GM12891 (cell line): ENCODE measurements at places on chromosomes 11 and 22.

GRCh38 chr11:70332567-70332966 is 62.1 kb downstream of the PPFIA1 start:
- DNase-seq = no peak

- no peak for DNase-seq
Measured at GRCh38 chr22:38016182-38017151, 32.1 kb upstream of the SOX10 start.

DNA sequence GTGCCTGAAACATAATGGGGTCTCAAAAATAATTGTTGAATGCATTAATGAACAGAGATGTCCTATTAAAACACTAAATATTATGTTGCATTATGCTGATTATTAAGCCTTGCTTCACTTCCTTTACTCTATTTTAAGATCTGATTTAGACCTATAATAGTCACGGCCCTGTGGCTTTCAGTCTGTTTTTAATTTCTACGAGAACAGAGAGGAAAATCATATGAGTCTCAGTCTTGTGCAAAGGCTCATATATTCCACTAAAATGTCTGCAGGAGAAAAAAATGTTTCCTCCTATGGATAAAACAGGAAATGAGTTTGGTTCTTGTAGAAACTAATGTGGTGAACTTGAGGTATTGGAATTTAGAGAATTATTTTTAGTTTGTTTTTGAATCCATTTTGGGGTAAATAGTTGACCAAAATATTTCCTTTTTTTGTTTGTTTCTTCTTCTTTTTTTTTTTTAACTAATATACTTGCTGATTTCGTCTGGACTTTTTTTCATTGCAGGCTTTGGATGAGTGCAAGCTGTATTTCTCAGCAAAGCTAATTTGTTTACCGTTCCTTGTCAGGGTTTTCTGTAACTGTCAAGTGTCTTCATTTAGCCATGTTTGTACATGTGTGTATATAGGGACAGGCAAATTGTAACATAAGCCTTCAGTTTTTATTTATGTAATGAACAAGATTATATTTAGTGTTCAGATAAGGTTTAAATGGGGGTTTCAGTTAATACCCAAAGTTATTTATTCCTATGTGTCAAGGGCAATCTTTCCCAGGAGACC is 139.1 kb upstream of the DDI1 start:
- DNase-seq = no peak

DNA sequence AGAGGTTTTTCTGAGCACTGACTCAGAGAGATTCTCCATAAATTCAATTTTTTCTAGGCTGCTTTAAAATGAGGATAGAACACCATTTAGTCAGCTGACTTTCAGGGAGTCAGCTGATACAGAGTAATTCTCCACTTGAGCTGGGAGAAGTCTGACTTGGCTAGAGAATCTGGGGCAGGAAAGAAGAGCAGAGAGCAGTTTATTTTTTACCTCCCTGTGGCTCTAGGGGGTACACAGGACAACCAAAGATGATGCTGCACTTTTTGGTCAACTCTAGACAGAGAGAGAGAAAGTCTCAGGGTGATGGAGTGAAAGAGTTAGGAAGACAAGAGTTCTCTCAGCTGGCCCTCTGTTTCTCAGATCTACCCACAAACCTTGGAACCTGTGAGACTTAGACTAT is 67.3 kb upstream of the EED start:
- no peak for DNase-seq

- no peak for DNase-seq
Measured at GRCh38 chr11:70057080-70057479, 21.0 kb upstream of the ANO1 start.

- no peak for DNase-seq
Measured at GRCh38 chr11:61488651-61489291, 19.8 kb upstream of the LRRC10B start.

DNA sequence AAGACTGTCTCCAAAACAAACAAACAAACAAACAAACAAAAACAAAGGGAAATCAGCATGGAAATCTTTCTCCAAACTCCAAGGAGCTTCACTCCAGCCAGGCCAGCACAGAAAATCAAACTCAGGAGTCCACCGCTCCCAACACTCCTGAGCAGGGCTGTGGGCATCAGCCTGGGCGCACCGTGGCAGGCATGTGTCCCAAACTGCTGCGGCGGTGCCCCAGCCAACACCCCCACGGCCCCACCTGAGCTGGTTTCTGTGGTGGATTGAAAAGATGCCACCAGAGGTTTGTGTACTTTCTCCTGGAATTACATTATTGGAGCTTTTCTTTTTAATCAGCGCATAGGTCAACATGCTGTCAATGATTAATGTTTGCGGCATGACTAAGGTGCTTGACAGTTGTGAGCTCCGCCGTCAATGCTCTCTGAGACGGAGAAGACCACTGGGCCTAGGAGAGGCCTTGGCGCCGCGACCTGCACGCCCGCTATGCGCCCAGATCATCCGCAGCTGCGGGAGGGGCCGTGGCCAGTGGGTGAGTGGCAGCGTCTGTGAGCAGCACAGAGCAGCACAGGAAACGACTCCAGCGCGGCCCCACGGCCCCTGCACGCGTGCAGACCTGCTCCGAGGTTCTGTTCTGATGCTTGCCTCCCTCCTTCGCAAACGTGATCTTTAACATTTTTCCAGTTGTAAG is 18.1 kb downstream of the DRD4 start:
- no peak for DNase-seq

DNA sequence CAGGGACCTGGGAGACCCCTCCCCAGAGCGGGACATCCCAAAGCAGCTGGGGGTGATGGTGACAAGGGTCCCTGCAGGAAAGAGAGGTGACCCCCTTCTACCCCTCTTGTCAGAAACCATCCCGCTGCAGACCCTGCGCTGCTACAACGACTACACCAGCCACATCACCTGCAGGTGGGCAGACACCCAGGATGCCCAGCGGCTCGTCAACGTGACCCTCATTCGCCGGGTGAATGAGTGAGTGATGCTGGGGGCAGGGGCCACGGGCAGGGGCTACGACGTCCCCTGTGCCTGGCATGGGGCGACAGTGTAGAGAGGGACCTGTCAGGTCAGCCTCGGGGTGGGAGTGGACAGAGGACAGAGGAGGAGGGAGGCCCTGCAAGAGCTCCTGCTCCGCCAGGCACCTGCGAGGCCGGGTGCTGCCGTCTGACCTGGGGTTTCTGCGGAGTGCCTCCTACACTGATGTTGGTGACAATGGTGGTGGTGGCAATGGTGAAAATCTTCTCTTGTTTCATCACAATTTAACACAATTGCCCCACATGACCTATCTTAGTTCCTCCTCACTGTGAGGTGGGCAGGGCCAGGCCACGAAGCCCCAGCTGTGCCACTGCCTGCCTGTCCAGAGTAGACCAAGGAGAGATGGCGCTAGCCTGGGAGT is 9.8 kb downstream of the CSF2RB start:
- no peak for DNase-seq

GRCh38 chr11:86108191-86108590 is 39.3 kb upstream of the PICALM start:
- DNase-seq = no peak

DNA sequence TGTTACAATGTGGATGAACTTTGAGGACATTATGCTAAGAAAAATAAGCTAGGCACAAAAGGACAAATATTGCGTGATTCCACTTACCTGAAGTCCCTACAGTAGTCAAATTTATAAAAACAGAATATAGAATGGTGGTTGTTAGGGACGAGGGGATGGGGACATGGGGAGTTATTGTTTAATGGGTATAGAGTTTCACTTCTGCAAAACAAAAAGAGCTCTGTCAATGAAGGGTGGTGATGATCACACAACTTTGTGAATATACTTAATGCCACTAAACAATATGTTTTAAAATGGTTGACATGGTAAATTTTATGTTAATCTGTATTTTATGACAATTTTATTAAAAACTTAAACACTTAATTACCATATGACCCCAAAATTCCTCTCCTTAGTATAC is 26.1 kb downstream of the INTS4 start:
- DNase-seq = no peak

- DNase-seq = no peak
Measured at GRCh38 chr11:46837860-46838259, 8.2 kb downstream of the CKAP5 start.

- no peak for DNase-seq
Measured at GRCh38 chr11:67045314-67045713, 11.3 kb upstream of the RHOD start.

GRCh38 chr11:27698872-27699241 is 1.4 kb downstream of the BDNF start:
- DNase-seq = peak; percentile 59

GRCh38 chr11:129374993-129375750 is 476 bp upstream of the BARX2 start:
- DNase-seq = no peak

- DNase-seq = no peak
Measured at GRCh38 chr11:12235553-12235946, 125.2 kb downstream of the MICAL2 start.

DNA sequence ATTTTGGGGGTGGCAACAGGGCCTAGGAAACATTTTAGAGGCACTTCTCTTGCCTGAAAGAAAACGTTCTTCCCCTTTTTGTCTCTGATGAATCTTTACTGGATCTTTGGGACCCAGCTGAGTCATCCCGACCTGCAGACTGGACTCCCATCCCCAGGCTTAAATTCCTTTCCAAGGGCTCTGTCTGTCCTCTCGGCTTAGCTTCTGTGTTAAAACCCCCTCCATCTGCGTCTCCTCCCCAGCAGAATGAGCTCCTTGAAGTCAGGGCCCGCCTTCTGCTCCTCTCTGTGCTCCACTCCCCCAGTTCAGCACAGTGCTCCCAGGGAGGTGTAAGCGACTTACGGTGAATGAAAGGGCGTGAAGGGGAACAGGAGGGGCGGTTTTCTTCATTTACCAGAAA is 895 bp upstream of the DAGLA start:
- no peak for DNase-seq

DNA sequence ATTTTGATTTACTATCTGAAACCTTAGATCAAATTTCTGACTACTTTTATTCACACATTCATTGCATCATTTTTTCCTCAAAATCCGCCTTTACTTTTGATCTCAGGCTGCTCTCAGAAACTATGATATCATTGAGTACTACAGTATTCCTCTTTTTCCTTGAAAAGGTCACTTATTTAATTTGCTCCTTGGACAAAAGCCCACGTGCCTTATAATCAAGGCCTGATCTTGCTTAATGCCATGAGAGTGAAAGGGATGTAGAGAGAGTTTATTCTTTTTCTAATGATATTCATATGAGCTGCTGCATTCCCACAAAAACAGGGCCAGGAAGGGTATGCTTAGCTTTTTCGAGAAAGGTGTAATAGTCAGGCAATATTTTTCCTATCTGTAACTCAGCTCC is 327.0 kb downstream of the ETS1 start:
- DNase-seq = no peak

DNA sequence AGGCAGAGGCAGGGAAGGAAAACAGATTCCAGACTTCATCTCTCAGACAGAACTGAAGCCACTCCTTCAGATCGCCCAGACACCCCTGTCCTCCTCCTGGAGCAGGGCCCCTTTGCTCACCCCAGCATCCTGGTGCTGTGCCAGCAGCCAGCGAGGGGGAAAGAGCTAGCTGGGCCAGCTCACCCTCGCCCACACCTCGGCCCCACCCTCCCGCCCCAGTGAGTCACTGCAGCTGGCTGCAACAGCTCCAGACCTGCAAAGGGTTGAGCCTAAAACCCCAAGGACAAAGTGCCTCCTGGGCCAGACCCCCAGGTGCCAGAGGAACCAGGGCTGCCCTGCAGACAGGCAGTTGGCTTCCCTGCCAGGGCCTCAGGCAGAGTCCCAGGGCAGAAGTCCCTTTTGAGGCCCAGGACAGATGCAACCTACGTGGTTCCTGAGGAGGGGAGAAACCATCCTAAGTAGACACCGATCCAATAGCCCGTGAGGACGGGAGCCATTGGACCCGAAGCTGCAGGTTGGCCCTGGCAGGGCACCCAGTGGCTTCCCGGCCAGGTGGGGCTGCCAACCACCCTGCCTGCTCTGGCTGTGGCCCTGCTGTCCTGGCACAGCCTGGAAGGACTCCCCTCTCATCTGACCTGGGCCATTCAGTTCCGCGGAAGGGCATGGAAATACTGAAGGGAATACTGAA is 7.2 kb downstream of the AHNAK start:
- no peak for DNase-seq

GRCh38 chr11:47160753-47161133 is 15.9 kb downstream of the ARFGAP2 start:
- DNase-seq = no peak

- peak; percentile 96 for DNase-seq
Measured at GRCh38 chr11:64225608-64226506, at the start of the genes NUDT22 and TRPT1. Gene NUDT22, plus strand, starts transcription at chr11:64226274. Its CDS starts 379 bp downstream, at chr11:64226653. Gene TRPT1, minus strand, starts transcription at chr11:64226186. Its CDS starts 326 bp downstream, at chr11:64225860.

- DNase-seq = no peak
Measured at GRCh38 chr11:100512475-100512874, 174.6 kb upstream of the ARHGAP42 start.

GRCh38 chr11:34433899-34434298 is 4.8 kb upstream of the CAT start:
- no peak for DNase-seq

DNA sequence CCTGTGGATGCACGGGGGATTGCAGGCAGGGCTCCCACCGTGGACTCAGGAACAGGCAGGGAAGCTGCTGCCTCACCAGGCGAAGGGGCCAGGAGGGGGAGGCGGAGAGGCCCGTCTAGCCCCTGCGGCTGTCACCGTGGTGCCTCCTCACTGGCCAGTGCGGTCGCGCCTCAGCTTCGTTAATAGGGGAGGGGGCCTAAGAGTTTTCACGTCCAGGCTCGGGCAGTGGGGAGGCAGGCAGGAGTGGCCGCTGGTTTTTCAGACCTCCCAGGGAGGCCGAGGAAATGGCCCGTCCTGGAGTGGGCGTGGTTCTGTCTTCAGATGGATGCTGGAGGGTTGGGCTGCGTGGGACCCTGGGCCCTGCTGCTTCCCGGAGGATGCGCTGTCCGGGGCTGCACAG is 91.1 kb upstream of the B3GAT1 start:
- DNase-seq = no peak

DNA sequence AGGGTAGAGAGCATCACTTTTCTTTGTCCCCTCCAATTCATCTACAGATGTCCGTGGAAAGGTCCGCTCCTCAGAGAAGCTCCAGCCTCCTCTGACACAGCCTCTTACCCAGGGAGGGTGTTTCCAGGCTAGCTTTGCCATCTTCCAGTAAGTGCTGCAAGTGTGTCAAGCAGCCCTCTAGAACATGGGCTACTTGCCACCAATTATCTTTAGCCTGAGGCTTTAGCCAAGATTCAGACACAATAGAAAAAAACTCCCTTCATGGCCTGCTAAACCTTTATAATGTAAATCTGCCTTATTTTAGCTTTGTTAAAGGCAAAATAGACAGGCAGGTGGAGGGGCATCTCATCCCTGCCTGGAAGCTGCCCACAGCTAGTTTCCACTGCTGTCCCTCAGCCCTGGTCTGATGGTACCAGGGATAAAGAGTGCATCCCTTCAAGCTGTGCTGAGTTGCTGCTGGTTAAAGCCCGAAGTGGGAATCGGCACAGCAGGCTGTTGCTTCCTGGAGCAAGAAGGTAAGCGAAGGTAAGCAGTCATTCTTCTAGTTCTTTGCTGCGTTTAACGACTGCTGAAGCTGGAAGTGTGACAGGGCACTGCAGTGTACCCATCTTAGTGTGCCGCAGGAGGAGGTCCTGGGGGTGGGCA is 190.1 kb upstream of the E2F8 start:
- DNase-seq = no peak

DNA sequence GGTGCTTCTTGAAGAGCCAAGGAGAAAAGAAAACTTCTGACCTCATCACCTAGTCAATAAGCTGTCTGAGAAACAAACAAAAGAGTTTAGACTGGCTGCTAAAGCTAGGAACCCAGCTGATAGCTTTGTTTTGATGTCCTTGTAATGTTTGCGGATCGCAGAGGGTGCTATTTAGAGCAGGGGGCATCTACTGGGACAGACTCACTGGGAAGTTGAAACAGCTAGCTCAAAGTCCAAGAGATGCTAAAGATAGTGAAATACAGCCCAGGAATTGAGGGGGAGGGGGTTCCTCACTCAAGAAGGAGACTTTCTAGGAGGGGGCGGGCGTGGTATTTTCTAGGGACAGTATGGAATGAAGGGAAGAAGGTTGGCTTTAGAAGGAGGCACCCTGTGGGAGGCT is 18.9 kb downstream of the ZBTB16 start:
- DNase-seq = no peak
